ENCODE measurements at places on chromosomes 13 and 19.

- DNase-seq = no peak
Observed at GRCh38 chr19:11373166-11373884, 1.1 kb upstream of the SWSAP1 start.

GRCh38 chr13:30017880-30018279 lies 167.5 kb upstream of the UBL3 start:
- DNase-seq = no peak

- no peak for DNase-seq
Observed at GRCh38 chr19:41821003-41821735, 23.3 kb downstream of the LYPD4 start.

GRCh38 chr19:52735734-52736133 lies 890 bp upstream of the ZNF611 start:
- no peak for DNase-seq

GRCh38 chr13:70905035-70905434 lies 796.8 kb upstream of the KLHL1 start:
- no peak for DNase-seq

DNA sequence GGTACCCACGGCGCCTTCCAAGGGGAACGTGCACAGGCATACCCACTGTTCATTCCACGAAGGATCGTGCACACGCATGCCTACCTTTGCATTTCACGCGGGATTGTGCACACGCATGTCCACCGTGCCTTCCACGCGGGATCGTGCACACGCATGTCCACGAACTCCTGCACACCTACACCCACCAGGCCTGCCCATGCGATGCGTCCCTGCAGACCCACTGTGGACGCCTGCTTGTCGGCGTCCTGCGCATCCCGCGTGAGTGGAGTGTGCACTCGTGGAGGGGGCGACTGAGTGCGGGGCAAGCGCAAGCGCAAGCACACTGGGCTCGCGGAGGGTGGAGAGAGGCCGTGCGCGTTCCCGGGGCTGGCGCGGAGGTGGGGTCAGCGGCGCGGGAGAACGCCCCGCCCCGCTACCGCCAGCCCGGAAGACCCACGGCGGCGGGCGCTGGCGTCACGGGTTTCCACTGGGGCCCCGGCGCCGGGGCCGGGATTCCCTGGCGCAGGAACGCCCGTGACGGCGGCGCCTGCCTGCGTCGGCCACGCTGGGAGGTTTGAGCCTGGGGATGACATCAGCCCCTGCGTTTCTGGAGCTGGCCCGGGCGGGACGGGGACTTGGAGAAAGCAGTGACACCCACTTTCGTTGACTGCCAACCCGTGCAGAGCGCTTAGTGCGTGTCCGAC lies 18.7 kb downstream of the GADD45B start:
- no peak for DNase-seq

DNA sequence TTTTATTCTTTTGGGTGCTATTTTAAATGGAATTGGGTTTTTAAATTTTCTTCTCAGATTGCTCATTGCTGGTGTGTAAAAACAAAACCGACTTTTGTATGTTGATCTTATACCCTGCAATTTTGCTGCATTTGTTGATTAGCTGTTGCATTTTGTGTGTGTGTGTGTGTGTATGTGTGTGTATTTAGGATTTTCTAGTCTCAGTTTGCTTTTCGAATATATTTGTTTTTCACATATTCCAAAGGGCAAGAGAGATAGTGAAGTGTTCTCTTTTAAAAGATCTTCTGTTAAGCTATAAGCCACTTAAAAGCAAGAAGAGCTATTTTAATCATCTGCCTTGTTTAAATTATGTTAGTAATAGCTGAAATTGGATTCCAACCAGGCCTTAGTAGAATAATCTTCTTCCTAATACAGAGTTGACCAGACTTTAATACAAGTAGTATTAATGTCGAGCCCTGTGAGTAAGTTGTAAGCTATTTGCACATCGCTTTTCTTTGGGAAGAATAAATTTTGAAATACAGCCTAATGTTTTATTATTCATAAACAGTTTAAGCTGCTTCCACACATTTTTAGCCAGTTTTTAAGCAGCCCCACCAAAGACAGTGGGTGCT lies 57.4 kb downstream of the TM9SF2 start:
- no peak for DNase-seq

DNA sequence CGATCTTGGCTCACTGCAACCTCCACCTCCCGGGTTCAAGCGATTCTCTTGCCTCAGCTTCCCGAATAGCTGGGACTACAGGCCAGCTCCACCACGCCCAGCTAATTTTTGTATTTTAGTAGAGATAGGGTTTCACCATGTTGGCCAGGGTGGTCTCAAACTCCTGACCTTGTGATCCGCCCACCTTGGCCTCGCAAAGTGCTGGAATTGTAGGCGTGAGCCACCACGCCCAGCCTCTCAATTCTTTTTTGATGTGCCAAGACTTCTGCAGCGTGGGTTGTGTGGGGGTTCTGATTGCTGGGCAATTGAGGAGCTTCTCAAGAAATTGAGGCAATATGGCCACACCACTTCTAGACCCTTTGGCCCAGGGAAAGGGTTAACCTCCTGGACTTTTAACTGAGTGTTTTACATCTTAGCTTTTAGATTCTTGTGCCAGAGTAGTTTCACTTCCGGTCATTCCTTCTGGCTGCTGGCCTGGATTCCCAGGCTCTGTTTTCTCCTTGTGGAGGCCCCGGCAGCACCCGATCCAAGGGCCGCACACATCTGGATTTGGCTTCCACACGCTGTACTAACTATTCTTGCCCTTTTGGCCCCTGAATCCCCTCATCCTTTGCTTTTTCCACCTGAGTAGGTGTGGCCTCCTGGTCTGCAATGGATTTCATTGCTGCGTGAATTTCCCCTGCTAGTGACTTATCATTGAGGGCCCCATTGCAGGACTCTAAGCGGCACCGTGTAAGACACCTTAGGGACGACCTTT lies 14.7 kb downstream of the SMARCA4 start:
- no peak for DNase-seq

DNA sequence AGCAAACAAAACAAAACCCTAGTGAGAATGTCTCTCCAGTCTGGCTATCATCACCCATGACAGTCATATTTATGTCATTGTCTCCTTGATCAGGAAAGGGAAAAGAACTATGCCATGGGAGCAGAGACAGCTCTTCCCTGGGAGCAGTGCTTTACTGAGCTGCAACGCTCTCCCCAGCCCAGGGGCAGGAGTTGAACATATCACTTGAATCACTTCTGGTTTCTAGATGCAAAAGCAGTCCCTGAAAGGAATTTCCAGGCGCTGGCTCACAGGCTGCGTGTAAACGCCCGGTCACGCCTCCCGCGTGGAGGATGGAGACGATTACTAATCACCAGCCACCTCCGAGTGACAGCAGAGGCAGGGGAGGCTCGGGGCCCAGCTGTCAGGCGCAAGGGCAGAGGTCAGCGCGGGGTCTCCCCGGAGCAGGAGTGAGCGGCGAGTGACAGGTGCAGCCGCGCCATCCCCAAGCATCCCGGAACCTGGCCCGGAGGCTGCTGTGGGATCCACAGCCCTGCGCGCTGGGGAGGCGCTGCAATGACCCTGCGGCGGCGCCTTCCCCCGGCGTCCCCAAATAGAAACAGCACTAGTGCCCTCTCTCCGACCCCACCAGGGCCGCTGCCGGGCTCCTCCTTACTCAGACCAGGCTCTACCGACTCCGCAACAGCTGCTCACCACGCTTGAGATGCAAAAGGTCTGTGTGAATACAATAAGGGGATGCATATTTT lies 23.5 kb upstream of the DCLK1 start:
- DNase-seq = no peak

GRCh38 chr19:49231389-49231788 lies 73.8 kb downstream of the TRPM4 start:
- DNase-seq = no peak

DNA sequence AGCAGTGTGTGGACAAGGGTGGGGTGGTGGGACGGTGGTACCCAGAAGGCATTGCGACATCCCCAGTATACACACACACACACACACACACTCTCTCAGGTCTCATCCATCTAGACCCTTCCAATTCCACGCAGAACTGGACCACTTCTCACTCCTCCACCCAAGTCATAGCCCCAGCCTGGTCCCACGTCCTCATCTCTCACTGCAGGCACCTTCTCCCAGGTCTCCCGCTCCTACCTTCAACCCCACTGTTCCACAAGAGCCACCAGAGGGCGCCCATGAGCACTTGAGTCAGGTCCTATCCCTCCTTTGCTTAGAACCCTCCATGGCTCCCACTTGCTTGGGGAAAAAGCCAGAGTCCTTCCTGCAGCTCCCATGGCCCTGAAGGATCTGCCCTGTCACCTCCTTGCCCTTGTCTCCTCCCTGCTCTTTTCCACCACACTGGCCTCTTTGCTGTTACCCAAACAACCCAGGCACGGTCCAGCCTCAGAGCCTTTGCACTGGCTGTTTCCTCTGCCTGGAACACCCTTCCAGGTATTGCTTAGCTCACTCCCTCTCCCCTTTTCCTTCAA lies 62.6 kb downstream of the IER2 start:
- peak; percentile 76 for DNase-seq

DNA sequence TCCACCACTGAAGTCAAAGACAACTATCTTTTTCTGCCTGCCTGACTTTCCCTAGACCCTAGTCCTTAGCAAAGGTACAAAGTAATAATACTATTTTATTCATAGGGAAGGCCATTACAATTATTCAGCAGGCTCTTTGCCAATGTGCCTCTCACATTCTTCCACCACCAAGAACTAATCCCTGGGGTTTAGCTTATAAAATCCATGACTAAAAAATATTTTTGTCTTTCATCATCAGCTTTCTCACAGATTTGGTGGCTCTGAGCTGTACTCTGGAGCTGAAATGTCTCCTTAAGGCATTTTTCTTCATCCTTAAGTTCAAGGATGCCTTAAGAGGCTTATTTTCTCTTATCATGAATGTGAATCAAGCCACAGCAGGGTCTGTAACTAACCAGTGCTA lies 96.1 kb downstream of the OXGR1 start:
- DNase-seq = no peak

DNA sequence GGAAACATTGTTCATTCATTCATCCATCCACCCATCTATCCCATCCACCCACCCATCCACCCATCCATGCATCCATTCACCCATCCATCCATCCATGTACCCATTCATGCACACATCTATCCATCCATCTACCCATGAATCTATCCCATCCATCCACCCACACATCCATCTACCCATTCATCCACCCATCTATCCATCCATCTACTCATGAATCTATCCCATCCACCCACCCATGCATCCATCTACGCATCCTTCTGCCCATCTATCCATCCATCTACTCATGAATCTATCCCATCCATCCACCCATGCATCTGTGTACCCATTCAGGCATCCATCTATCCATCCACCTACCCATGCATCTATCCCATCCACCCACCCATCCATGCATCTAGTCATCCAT lies 51.6 kb upstream of the URI1 start:
- DNase-seq = no peak

DNA sequence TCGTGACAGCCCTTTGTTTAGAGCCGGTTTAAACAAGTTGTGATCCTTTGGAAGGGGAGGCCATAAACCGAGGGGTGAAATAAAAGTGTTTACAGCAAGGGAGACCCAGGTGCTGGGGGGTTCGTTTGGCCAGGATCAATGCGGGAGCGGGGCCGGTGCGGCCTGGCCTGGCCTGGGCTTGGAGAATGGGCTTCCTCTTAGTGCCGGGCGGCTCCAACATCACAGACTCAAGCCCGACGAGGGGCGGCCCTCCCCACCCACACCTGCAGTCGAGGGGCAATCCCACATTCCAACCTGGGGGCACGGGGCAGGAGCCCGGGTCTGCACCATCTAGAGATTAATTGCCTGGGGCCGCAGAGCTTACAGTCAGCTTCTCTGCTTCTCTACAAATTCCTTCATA lies 42.8 kb upstream of the GTF3A start:
- DNase-seq = no peak

GRCh38 chr19:5238700-5239099 lies 101.9 kb downstream of the PTPRS start:
- DNase-seq = no peak

GRCh38 chr13:69904784-69905183 lies 202.8 kb upstream of the ATXN8OS start:
- no peak for DNase-seq

DNA sequence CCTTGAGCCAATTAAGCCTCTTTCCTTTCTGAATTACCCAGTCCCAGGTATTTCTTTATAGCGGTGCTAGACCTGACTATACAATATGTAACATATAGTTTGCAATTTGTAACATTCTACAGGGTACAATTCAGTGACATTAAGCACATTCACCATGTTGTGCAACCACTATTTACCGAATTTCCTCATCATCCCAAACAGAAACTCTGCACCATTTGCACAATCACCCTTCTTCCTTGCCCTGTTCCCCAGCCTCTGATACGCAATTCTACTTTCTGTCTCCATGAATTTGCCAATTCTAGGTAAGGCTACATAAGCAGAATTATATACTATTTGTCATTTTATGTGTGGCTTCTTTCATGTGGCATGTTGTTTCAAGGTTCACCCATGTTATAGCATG lies 13.7 kb upstream of the SIGLEC10 start:
- DNase-seq = no peak

- DNase-seq = no peak
Observed at GRCh38 chr19:43812688-43813087, 10.4 kb upstream of the LYPD5 start.

GRCh38 chr13:81388400-81388799 lies 1047.5 kb upstream of the SPRY2 start:
- no peak for DNase-seq

GRCh38 chr13:96904232-96904631 lies 90.0 kb downstream of the OXGR1 start:
- DNase-seq = no peak

DNA sequence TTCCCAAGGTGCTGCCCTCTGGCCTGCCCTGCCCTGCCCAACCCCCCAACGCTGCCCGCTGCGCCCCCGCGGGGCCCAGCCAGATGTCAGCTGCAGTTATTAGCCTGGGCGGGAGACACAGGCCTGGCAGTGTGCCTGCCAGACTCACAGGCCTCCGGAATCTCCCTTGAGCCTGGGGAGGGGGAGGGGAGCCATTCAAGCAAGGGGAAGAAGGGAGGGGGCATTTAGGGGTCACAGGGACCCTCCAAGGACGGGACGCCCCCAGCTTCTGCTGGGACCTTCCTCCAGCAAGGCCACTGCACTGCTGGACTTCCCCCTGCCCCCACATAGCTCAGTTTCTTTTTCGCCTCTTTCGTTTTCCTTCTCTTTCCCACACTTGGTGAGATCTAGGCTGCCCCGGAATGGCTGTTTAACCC lies 2.6 kb upstream of the JUNB start:
- DNase-seq = no peak

GRCh38 chr13:51437550-51438127 lies 15.2 kb downstream of the INTS6 start:
- DNase-seq = no peak

- peak; percentile 92 for DNase-seq
Observed at GRCh38 chr19:38869836-38870607, 8.1 kb downstream of the RINL start.

GRCh38 chr19:54160854-54161253 lies 1.3 kb upstream of the LENG1 start:
- no peak for DNase-seq
